ENCODE measurements at places on chromosomes 1 and 21.

GRCh38 chr1:204507317-204508105 is 8.7 kb upstream of the MDM4 start:
- DNase-seq = no peak

DNA sequence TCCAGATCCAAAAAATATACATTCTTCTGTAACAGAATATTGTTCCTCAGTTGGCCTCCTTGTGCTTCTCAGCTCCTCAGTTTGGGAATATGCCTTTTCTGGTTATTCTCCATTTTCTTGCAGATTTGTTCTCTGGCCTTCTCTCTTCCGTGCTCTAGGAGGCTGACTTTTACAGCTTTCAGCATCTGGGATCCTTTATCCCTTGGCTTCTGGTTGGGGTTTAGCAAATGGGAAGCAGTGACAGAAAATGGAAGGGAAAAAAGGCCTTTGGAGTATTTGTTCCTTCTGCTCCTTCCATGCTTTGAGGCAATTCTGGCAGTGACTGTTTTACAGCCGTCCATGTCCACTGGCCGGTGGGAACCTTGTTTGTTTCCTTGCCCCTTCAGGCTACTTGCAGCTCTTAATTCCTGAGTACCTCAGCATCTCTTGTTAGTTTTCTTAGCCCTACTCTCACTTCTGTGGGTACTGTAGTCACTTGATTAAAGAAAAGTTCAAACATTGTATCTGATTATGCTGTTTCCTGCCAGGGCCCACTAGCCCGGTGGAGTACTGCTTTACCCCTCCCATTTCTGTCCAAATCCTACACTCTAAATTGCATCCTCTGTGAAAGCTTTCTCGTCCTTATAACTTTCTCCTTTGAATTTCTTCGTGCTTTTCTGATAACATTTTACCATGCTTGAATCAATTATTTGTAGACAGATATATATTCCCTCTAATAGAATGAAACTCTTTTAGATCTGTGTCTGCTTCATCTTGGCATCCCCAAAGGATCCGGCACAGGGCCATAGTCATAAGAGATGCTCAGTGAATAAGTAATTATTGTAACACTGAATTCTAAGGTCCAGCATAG is 118.2 kb downstream of the OSBPL9 start:
- no peak for DNase-seq

DNA sequence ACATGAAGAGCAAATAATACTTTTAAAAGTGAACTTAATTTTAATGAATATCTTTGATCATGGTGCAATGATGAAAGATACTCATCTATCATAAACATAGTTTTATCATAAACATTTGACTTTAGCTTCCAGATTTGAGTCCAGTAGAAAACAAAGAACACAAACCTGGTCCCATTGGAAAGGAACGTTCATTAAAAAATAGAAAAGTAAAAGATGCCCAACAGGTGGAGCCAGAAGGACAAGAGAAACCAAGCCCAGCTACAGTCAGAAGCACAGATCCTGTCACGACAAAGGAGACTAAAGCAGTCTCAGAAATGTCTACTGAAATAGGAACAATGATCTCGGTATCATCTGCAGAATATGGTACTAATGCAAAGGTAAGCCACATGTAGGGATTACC is 55.6 kb upstream of the MYOCOS start:
- DNase-seq = no peak

DNA sequence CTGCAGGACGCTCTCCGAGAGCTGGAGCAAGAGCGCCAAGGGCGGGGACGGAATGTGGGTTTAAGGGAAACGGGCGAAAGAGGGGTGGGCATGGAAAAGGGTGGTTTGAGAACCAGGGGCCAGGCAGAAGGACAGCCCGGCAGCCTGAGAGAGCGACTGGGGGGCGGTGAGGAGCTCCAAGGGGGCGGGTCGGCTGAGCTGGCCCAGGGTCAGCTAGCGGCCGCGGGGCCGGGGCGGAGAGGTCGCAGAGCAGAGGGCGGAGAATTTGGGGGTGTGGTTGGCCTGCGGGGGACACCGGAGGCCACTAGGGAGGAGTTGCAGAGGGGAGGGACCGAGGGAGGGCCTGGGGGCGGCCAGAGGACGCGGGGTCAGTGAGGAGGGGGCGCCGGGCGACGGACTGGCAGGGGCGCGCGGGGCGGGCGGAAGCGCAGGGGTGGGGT is 54.7 kb downstream of the NDUFS5 start:
- no peak for DNase-seq

DNA sequence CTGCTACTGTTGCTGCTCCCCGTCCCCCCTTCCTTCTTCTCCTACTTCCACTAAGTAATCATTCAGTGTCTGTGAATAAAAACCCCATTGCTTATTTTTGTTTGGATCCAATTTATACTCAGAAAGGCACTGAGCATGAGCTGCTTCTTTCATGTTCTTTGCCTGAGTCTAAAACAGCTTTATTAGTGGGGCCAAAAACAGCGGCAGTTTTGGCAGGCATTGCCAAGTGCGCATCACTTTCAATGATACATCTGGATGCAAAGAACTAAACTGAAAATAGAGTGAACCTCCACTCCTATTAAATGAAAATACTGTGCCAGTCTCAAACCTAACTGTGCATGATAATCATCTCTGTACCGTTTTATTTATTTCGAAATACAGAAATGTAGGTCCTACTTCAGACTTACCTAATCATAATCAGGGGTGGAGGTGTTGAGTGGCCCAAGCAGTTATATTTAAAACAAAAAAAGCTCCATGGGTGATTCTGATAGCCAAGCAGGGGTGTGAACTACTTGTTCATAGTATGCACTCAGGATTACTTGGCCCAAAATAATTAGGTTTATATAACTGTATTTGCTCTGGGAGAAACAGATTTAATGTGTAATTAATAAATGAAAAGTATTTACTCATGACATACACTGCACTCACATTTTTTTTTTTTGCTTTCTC is 48.4 kb downstream of the NEK7 start:
- DNase-seq = no peak

GRCh38 chr1:62222321-62222720 is 27.7 kb downstream of the L1TD1 start:
- DNase-seq = no peak

- DNase-seq = no peak
Measured at GRCh38 chr21:42460391-42461184, 35.4 kb downstream of the RSPH1 start.

GRCh38 chr1:165376041-165376810 is 19.7 kb upstream of the LMX1A start:
- peak; percentile 35 for DNase-seq

- no peak for DNase-seq
Measured at GRCh38 chr21:16605597-16605996, 875.8 kb downstream of the USP25 start.

DNA sequence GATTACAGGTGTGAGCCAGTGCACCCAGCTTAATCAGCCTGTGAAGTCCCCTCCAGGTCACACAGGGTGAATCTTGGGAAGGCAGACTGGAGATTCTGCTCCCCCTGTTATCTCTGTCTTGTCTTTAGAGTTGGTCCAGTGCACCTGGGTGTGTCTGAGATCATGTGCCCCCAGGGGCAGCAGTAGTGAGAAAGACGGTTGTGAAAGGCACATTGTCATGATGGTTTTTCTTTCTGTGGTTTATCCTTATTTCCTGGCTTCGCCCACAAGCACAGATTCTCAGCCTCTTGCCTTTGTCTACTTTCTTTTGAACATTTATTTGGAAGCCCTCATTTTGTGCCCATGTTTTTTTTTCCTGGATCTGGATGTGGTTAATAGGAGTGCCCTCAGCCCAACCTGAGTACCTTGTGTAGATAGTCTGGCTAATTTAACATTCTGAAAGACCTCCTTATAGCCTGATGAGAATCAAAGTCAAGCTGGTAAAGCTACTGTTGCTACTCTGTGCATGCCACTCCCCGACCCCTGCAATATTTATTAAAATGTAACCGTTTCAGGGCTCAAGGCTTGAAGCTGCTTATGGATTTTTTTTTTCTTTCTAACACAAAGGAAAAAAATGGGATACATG is 23.7 kb downstream of the UCK2 start:
- DNase-seq = no peak

DNA sequence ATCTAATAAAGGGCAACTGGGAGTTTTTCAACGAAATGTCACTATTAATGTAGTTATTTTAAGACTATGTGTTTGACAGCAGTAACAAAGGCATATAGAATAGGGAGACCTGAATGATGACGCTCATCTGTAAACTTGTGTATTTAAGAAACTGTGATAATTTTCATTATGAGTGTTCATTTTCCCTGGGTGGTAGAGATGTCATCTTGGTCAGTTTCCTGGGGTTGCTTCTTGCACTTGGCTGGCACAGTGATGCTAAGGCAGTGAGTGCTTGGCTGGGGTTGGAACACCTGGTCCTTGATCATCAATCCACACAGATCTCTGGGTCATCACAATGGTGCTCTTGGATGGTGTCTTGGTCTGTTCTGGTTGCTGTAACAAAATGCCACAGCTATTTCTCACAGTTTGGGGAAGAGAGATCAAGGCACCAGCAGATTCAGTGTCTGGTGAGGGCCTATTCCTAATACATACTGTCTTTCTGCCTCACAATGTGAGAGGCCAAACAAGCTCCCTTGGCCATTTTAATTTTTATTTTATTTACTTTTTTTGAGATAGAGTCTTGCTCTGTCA is 7.9 kb upstream of the SMYD2 start:
- DNase-seq = no peak

DNA sequence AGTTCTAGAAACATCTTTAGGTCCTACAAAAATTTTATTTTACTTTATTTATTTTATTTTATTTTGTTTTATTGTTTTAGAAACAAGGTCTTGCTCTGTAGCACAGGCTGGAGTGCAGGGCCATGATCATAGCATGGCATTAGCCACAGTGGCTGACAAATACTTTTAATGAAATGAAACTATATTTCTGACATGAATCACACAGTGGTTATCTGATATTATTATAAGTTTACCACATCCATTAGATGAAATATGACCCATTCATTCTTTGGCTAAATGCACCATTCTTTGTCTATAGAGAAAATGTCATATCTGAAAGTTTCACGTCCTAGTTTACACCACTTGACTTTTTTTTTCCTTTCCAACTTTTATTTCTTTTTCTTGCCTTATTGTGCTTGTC is 613.4 kb upstream of the ADAMTS5 start:
- DNase-seq = no peak

- no peak for DNase-seq
Measured at GRCh38 chr1:121525355-121525754, 340.6 kb downstream of the SRGAP2C start.

DNA sequence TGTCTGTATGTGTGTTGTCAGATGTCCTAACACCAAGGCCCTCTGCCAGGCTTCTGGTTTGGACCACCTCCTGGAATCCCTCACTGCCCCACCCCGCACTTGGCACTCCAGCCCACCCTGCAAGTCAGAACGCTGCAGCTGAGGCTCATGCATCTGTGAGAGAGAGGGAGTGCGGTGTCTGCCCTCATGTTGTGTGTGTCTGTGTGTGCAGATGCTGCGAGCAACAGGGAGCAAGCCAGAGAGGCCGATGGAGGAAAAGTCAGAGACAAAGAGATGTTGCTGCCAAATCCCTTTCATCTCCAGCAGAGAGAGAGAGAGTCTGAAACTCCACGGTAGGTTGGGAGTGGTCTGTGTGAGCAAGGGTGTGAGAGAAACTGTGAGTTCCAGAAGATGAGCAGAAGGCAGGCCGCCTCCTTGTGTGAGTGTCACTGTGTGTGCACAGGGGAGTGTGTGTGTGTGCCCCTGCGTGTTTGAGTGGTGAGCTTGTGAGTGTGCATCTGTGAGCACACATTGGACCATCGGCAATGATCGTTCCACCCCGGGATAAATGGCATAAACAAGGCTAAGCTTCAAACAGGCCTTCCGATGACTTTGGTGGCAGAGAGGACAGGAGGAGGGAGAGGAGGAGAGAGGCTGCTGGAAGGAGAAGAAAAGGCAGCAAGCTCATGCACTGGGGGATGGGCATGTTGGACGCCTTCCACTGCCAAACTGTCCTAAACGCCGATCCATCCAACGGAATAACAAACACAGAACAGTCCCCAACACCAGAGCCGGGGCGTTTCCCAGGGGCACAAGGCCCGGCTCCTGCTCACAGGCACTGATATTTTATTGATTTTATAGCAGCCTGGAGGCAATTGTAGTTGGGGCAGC is 99.2 kb upstream of the GRIK3 start:
- DNase-seq = no peak

GRCh38 chr1:172252321-172252720 is 168.2 kb upstream of the C1orf105 start:
- no peak for DNase-seq

DNA sequence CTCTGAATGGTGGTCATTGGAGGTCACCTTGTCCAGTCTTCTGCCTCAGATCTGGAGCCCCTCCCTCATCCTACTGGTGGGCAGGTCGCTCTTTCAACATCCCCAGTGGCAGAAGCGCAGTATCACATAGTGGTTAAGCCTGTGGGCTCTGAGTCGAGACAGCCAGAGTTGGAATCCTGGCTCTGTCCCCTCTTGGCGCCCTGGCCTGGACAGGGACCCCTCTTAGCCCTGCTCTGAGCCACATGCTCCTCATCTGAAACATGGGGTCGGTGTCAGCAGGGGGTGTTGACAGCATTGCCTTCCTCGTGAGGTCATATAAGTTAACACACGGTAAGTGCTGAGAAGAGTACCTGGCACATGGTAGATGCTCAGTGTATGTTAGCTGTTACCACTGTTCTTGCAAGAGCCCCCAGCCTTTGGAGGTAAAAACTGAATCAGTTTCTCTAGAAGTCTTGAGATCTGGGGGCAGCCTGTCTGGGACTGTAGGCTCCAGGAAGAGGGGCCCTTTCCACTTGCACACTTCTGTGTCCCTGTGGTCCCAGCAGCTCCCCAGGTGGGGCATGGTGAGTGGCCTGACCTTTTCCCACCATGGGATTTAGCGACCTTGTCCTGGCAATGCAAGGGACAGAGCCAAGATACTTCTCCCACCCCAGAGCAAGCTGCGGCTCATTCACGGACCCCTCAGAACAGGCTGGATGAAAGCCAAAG is 6.4 kb downstream of the ZC3H12A start:
- no peak for DNase-seq

DNA sequence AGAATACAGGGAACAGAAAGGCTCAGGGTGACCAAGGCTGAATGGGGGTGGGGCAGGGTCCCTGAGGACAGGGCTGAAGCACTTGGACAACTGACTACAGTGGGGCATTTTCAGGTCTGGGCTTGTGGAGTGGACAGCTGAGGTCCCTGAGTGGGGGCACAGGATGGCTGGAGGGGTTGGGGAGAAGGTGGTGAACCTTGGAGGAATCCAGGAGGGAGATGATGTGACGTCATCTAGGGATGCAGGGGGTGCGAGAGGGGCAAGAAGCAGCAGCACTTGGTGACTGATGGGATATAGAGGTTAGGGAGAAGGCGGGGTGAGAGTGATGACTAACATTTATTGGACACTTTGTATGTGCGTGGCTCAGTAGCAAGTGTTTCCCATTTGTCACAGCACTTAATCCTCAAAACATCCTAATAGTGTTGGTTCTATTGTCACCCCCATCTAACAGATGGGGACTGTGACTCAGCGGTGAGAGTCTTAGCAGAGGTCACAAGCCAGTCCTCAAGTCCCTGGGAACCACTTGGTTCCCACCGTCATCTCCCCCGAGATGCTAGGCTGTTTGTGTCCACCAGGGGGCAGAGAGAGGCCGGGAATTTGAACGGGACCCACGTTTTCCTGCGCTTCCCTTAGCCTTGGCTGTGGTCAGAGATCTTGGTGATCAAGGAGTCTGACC is 27.9 kb upstream of the BMP8B start:
- DNase-seq = peak; percentile 37
